Activated CD4-positive, alpha-beta T cell treated with anti-CD3 and anti-CD28 coated beads, Interleukin-2, amount 50 U/mL, for 48 hours (primary cell): ENCODE measurements at places on chromosomes 2 and 18.
A peak's percentile ranks its signal among the peaks of the same experiment; 100 is the strongest.

DNA sequence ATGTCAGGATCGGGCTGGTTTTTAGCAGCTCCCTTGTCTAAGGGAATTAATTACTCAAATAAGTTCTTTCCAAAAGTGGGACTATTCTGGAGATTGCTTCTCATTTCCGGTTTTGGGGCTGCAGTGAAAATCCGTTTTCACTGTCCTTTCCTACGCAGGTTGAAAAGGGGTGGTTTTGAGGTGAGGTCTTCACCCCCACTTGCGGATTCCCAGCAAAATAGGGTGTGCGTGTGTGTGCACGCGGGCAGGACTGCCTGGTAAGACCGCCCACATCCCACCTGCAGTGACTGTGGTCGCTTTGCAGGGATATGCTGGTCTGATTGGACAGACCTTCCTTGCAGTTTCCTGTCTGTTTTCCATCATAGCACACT, 472 bp upstream of the PLEKHM3 start:
- peak; percentile 53 for DNase-seq

- no peak for DNase-seq
Observed at GRCh38 chr2:33605056-33605455, 6.0 kb upstream of the FAM98A start.

- DNase-seq, result no peak
Observed at GRCh38 chr2:182302174-182302573, 124.7 kb downstream of the PDE1A start.

GRCh38 chr2:165636959-165637358, 157.1 kb downstream of the GALNT3 start:
- no peak for DNase-seq

DNA sequence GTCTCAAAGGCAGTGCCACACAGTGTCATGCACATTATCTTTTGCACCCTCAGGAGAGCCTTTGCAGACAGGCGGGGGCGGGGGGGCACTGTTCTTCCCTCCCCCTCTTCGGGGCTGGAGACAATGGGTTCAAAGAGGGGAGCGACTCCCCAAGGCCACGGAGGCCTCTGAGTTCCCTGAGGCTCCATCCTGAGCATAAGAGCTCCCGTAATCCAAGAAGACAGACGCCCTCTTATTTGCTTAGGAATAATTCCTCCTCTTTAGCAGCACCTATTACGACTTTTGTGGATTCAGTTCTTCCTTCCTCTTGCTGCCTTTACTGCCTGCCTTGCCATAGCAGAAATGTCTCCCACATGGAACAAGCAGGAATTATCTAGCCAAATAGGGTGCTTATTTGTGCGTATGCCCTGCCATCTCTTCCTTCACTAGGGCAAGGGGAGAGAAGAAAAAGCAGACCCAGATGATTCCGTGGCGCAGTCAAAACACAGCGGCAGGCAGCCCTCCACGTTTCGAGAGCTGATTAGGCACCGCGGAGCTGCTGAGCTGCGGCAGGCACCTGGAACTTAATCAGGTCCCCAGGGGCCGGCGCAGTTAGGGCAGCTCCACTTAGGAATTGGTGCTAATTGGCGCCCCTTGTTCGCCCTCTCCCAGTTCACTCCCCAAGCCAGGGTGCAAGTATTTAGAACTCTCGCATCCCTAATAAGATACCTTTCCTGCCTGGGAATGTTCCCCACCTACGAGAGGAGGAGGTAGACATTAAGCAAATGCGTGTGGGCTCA, 233.4 kb upstream of the MYT1L start:
- DNase-seq, result no peak

DNA sequence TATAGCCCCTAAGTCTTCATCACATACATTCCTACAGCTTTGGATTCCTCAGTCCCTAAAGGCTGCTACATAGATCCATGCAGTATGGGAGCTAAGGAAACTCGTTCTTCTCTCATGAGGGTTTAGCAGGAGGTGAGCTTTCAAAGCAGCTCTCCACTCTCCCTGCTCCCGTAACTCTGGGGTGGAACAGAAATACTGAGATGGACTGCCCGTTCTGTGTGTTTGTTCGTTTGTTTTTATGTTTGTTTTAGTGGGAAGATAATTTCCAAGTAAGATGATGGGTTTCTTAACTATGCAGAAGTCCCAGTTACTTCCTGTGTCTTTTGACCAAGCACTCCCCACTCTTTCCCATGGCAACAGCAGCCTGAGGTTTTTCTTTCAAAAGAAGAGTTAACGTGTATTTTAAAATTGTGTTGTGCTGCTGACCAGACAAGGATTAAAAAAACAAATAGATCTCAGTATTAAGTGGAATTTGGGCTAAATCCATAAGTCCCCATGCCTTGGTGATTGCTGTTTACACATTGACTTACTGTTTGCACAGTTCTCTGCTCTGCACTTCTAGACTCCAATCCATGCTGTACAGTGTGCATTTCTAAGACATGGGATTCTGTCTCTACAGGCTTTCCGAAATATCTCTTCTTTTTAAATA, 156.4 kb upstream of the SH3BP4 start:
- DNase-seq, result no peak

DNA sequence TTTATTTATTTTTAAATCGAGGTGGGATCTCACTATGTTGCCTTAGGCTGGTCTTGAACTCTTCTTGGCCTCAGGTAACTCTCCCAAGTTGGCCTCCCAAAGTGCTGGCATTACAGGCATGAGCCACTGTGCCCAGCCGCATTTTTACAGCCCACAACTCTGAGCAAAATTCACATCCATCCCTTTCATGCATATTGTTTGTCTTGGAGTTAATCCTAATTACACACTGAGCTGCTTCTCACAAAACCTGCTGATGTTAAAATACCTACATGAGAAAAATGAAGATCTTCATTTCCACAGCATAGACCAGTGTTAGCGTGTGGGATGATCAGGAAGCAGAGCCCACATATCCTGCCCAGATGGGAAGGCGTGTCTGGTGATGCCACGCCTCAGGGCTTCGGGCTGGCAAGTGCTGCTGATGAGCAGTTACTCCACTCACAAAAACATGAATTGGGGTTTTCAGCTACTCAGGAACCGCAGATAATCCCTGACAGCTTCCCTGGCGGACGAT, 14.6 kb downstream of the ITGB1BP1 start:
- no peak for DNase-seq
